ENCODE measurements at places on chromosomes 4 and X.

- DNase-seq, result peak; percentile 15
Measured at GRCh38 chr4:91448668-91449330, 855.0 kb upstream of the GRID2 start.

DNA sequence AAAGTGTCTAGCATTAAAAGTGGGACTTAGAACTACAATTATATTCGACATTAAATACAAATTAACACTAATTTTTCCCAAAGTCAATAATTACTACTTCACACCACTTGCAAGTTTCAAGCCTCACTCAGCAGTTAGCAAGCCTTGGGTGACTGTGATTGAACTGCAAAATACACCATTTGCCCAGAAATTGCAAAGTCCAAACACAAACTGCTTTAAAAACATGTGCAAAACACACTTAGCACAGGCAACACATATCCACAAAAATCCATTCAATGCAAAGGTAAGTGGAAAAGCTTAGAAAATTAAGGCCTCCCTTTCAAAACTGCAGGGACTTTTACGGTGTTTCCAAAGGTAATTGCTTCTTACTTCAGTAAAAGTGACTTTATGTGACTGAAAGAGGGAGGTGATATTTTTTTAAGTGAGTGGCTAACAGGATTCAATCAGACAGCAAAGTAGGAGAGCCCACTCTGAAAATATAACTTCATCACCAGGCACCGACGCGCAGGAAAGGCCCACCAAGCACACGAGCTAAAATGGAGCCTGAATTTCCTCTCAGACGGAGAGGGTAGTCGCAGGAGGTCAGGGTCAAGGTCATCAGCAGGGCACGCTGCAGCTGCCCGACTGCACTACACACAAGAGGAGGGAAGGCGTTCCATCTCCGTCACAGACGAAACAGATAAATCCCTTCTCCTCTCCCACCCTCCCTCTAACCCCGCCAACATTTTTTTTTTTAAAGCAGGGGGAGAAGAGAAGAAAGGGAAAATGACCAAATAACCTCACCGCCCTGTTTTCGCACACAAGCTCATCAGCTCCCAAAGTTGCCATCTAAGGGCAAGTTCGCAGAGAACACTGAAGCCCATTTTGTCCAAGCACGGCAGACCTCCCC is 3.1 kb downstream of the ZNF827 start:
- DNase-seq, result no peak

DNA sequence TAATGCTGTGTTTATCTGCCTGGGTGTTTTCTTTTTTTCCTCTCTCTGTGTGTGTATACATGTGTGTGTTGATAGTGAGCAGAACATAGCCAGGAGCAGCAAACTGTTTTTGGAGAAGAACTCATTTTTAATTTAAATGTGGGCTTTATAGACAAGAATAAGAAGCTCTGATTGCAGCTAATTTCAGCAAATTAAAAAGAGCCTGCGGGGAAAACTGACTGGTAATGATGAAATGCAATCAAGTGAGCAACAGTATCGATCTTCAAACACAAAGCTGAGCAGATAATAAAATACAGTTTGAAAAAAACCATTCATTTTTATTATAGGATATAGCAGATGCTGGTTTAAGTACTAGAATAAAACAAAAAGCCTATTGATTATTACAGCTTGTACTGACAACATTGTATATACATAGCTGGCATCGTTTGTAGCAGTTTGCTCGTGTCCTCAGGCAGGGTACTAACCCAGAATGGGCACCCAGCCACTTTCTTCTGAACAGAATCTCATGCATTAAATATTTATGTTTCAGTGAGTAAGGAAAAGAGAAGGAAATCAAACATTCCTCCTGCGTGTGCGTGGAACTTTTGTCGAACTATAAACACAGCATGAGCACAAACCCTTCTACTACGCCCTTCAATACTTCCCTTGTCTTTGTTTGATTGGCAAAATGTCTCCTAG is 73.5 kb upstream of the ZFP42 start:
- no peak for DNase-seq

GRCh38 chr4:129254526-129254925 is 158.6 kb downstream of the C4orf33 start:
- DNase-seq, result no peak

GRCh38 chr4:71584585-71584984 is 199.3 kb downstream of the GC start:
- DNase-seq, result no peak

- DNase-seq, result no peak
Measured at GRCh38 chrX:117839544-117839943, 277.1 kb downstream of the KLHL13 start.

DNA sequence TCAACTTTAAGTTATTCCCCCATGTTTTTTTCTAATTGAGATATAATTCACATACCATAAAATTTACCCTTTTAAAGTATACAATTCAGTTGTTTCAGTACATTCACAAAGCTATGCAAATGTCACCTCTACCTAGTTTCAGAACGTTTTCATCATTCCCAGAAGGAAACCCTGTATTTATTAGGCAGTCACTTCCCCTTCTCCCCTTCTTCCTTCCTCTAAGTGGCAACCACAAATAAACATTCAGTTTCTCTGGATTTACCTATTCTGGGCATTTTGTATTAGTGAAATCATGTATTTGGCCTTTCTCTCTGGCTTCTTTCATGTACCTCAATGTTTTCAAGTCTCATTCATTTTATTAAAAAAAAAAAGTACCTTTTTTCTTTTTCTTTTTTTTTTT is 101.9 kb downstream of the TET2 start:
- no peak for DNase-seq

GRCh38 chrX:63740382-63740781 is 44.6 kb downstream of the ARHGEF9 start:
- DNase-seq, result no peak

GRCh38 chr4:88489100-88489761 is 32.3 kb downstream of the HERC5 start:
- no peak for DNase-seq

DNA sequence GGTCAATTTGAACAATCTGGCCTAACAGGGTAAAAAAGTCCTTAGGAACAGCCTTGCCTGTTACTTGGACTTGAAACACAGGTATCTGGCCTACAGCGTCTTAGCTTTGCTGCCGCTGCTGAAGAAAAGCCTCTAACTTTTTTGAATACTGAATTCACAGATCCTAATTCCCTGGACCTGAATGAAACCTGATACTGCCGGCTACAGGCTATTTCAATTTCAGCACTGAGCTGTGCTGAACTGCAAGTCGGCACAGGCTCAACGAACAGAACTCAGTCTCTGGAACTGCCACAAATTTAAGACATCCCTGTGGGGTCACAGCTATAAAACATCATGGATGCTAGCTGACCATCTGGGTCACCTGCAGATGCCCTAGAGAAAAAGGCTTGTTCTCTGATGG is 7.2 kb downstream of the NR0B1 start:
- peak; percentile 15 for DNase-seq

GRCh38 chr4:179307297-179308136 is 1865.3 kb upstream of the AGA start:
- no peak for DNase-seq

- DNase-seq, result no peak
Measured at GRCh38 chr4:18676526-18676915, 655.0 kb upstream of the LCORL start.

DNA sequence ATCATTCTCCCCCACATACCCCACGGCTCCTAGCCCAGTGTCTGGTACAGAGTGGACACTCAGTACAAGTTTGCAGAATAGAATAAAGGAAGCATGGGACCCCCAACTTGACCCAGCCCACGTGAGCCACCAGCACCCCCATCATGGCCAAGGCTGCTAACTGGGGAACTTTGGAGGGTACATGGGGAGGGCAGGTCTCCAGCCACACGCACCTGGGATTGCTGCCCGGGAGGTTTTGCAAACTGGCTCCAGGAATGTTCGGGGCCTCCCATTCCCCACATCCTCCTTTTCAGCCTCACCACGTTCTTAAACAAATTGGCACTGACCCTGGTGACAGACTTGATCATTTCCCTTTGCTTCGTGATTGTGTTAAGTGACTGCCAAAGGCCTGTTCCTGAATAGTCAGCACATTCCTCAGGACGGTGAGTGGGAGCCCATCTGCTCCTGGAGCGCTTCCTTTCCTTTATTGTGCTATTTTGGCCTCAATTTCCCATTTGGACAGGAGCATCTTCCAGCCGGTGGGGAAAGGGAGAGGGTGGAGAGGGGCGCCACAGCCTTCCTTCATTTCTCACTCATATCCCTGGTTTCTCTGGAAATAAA is 18.7 kb upstream of the XPNPEP2 start:
- DNase-seq, result no peak
